ENCODE measurements at places on chromosomes 4 and X.
A peak's percentile ranks its signal among the peaks of the same experiment; 100 is the strongest.

- H3K27me3 ChIP-seq = no peaks in the 10 kb centered on the region
- H3K4me1 ChIP-seq = no peaks in the 10 kb centered on the region
- no peak overlapping the region for H3K27ac ChIP-seq
- DNase-seq = no peak
These were observed 51.1 kb downstream of the KLF3 start for GRCh38 chr4:38715050-38715449.

GRCh38 chrX:24014388-24015018 lies 12.5 kb downstream of the KLHL15 start:
- no peak for DNase-seq
- no peak overlapping the region for H3K4me3 ChIP-seq
- H3K27me3 ChIP-seq = no peaks in the 10 kb centered on the region
- peaks cover 19% of the 10 kb centered on the region for H3K36me3 ChIP-seq
- H3K27ac ChIP-seq = no peak overlapping the region

DNA sequence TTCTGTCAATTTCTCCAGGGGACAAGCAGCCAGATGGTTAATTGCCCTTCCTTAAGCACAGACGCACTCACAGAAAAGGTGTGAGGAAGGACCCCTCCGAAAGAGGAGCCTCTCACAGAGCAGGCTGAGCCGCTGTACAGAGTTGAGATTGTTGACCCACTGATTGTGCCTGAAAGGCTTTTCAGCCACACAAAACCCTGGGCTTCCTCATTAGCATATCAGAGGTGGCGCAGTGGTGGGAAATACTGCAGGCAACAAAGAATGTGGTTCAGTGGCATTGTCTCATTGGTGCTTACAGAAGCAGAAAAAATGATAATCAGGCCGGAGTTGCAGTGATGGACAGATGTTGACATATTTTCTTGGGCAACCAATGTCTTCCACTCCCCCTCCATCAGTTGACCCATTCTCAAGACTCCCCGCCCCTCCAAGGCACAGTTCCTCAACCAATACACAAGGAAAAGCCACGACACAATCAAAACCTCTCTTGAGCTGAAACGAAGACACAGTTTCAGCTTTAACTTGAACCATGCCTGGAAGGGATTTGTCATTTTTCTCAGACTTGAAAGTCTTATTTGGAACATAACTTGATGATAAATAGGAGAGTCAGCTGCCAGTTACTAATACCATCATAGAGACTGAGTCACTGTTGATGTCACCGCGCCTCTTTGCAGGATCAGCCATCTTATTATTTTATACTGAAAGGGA lies 53.1 kb downstream of the ATXN3L start:
- H3K36me3 ChIP-seq = no peaks in the 10 kb centered on the region
- DNase-seq = peak; percentile 51
- peaks cover 3% of the 10 kb centered on the region for H3K4me1 ChIP-seq
- H3K27me3 ChIP-seq = no peaks in the 10 kb centered on the region

DNA sequence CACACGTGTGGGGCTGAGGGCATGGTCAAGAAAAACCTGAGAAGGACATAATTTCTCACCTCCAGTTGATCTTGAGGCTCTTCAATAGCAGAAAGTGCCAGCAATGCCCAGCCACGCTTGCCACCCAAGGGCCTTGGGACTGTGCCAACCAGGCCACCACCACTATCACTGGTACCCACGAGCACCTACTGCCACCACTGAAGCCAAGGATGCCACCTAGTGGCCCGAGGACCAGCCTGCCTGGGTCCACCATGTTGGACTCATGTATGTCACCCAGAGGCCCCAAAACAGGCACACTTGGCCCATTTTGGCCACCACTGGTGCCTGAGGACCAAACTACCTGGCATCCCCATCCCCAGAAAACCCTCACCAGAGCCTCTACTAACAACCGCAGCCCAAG lies 191.8 kb downstream of the ADAM29 start:
- H3K27me3 ChIP-seq = no peaks in the 10 kb centered on the region
- no peak overlapping the region for H3K4me3 ChIP-seq
- no peak overlapping the region for H3K27ac ChIP-seq
- H3K36me3 ChIP-seq = no peaks in the 10 kb centered on the region

- no peak overlapping the region for H3K27ac ChIP-seq
- H3K4me1 ChIP-seq = no peaks in the 10 kb centered on the region
- H3K27me3 ChIP-seq = no peaks in the 10 kb centered on the region
These were observed 49.0 kb downstream of the AGA start for GRCh38 chr4:177393236-177393635.

- H3K4me3 ChIP-seq = no peak overlapping the region
- no peaks in the 10 kb centered on the region for H3K36me3 ChIP-seq
- H3K27ac ChIP-seq = no peak overlapping the region
- no peak for DNase-seq
These were observed 49.7 kb downstream of the ABCG2 start for GRCh38 chr4:88108747-88109122.

DNA sequence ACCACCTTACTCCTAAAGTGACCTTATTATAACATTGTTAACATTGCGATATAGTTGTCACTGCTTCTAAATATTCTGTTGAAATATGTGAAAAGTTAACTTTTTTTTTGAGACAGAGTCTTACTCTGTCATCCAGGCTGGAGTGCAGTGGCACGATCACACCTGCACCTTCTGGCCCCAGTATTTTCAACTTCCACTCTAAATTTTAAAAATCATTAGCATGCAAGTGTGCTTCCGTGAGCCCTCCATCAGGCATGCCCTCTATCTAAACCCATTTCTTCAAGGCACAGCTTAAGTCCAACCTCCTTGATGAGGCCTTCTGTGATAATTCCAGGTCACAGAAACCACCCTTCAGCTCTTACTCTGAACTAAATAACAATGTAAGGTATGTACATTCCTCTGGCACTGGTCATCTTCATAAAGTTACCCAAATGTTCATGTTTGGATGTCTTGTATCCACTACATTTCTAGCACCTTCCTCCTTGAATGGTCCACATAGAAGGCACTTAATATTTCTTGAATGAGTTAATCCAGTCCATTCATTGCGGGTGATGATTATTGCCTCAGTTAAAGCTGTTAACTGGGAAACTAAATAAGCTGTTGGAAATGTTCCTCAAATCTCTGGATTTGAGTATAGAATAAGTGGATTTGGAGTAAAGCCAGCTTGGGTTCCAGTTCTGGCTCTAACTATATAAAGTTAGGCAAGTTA lies 38.6 kb upstream of the TMEM131L start:
- no peak overlapping the region for H3K27ac ChIP-seq
- no peak overlapping the region for H3K4me3 ChIP-seq
- no peak for DNase-seq
- H3K27me3 ChIP-seq = no peaks in the 10 kb centered on the region
- peaks cover 7% of the 10 kb centered on the region for H3K4me1 ChIP-seq

GRCh38 chr4:62366939-62367338 lies 1166.8 kb downstream of the ADGRL3 start:
- H3K36me3 ChIP-seq = no peaks in the 10 kb centered on the region
- DNase-seq = no peak
- H3K27me3 ChIP-seq = no peaks in the 10 kb centered on the region
- H3K4me3 ChIP-seq = no peak overlapping the region
- no peak overlapping the region for H3K27ac ChIP-seq

DNA sequence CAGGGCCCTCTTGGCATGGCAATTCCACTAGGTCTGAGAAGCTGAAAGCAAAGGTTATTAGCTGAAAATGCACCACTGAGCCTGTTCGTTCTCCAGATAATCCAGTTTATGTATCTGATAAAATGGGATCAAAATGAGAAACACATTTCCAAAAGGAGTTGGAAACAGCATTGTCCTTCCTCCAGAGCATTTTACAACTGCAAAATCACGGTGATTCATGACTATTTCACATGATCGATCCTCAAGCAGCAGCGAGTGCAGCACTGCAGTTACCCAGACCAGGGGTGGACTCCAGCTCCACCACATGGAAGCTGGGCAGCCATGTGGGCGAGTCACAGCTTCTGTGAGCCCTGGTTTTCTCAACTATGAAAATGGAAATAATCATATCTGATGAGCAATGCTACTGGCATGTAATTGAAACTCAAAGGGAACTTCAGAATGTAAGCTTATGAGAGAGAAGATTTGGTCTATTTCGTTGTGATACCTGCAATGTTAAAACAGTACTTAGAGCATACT lies 78.7 kb upstream of the MSX1 start:
- H3K36me3 ChIP-seq = no peaks in the 10 kb centered on the region
- H3K27me3 ChIP-seq = no peaks in the 10 kb centered on the region
- H3K27ac ChIP-seq = no peak overlapping the region
- H3K4me1 ChIP-seq = peaks cover 12% of the 10 kb centered on the region

DNA sequence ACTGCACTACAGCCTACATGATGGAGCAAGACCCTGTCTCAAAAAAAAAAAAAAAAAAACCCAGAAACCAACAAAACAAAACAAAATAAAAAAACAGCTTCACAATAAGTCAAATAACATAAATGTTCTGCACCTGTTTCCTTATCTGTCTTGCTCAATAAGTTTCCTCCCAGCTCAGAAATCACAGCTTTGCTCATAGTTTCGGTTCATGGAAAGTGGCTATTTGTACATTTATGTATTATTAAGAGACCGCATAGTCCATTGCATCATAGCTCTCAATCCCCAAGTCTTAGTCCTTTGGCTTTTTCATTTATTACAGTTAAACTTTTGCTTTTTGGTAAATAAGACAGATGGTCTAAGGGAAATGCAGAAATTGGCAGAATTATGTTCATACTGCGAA lies 24.4 kb upstream of the CFAP299 start:
- no peaks in the 10 kb centered on the region for H3K27me3 ChIP-seq
- H3K4me3 ChIP-seq = no peak overlapping the region
- no peaks in the 10 kb centered on the region for H3K4me1 ChIP-seq
- no peaks in the 10 kb centered on the region for H3K36me3 ChIP-seq

- no peak overlapping the region for H3K27ac ChIP-seq
- H3K36me3 ChIP-seq = peaks cover 22% of the 10 kb centered on the region
- no peaks in the 10 kb centered on the region for H3K4me1 ChIP-seq
- no peaks in the 10 kb centered on the region for H3K27me3 ChIP-seq
- DNase-seq = no peak
These were observed 8.1 kb downstream of the IGBP1 start for GRCh38 chrX:70141373-70141772.

DNA sequence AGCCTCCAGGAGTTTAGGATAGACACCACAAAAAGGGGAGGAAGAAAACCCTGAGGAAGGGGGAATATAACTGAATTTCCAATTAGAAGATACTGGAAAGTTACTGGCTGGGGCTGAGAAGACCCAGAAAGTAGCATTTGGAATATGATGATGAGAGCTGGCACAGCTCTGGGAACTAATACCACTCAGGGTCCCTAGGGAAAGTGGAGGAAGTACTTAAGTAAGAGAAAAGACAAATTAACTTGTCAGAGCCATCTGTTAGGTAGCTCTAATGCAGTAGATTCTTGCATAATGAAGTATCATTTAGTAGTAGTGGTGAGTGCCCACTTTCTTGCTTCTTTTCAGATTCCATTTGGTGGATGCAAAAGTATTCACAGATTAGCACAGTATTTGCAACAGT lies 90.8 kb upstream of the TSPAN5 start:
- no peak overlapping the region for H3K27ac ChIP-seq
- H3K4me3 ChIP-seq = no peak overlapping the region
- H3K4me1 ChIP-seq = peaks cover 15% of the 10 kb centered on the region
- no peaks in the 10 kb centered on the region for H3K36me3 ChIP-seq
- no peaks in the 10 kb centered on the region for H3K27me3 ChIP-seq

GRCh38 chrX:72306851-72307645 lies 1.3 kb upstream of the CITED1 start:
- peaks cover 7% of the 10 kb centered on the region for H3K4me1 ChIP-seq
- H3K36me3 ChIP-seq = no peaks in the 10 kb centered on the region
- H3K27me3 ChIP-seq = peaks cover 5% of the 10 kb centered on the region
- H3K4me3 ChIP-seq = peak overlapping the region; percentile 77
- DNase-seq = peak; percentile 56

GRCh38 chr4:94415448-94415847 lies 36.3 kb upstream of the PDLIM5 start:
- no peak for DNase-seq
- no peak overlapping the region for H3K27ac ChIP-seq
- H3K4me1 ChIP-seq = no peaks in the 10 kb centered on the region
- H3K27me3 ChIP-seq = no peaks in the 10 kb centered on the region
- H3K4me3 ChIP-seq = no peak overlapping the region

GRCh38 chrX:21153503-21153902 lies 220.7 kb upstream of the CNKSR2 start:
- DNase-seq = no peak
- no peaks in the 10 kb centered on the region for H3K27me3 ChIP-seq
- H3K4me1 ChIP-seq = no peaks in the 10 kb centered on the region

- H3K36me3 ChIP-seq = no peaks in the 10 kb centered on the region
- no peaks in the 10 kb centered on the region for H3K4me1 ChIP-seq
- H3K27ac ChIP-seq = no peak overlapping the region
- H3K4me3 ChIP-seq = no peak overlapping the region
These were observed 560.5 kb upstream of the PABPC4L start for GRCh38 chr4:134762053-134762452.

DNA sequence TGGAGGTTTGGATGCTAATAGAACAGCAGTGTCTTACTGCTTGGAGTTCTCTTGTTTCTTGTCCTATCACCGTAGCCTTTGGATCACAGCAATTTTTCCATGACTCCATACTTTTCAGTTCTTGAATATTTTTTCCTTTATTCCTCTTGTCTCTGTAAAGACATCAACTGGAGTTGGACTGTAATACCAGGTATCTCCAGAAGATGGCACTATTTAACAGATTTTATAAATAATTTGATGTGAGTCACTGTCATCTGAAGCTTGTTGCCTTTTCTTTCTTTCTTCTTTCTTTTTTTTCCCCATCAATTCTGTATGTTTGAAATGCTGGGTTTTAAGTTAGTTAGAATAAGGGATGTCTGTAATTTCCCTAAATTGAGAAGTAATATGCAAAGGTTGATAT lies 24.1 kb downstream of the HPRT1 start:
- no peak overlapping the region for H3K27ac ChIP-seq
- no peak overlapping the region for H3K4me3 ChIP-seq
- H3K4me1 ChIP-seq = no peaks in the 10 kb centered on the region

DNA sequence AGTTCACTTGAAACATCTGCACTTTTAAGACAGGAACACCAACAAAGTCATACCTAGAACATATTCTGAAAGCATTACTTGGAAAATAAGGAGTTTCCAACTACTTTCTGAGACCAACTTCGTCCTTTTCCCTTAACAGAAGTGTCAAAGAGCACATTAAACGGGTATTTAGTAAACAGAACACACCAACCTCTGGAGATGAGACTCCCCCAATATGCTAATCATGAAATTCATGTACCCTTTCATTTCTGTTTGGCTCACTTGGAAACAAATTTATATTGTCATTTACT lies 69.2 kb downstream of the NOCT start:
- no peaks in the 10 kb centered on the region for H3K27me3 ChIP-seq
- H3K36me3 ChIP-seq = peaks cover 10% of the 10 kb centered on the region
- peak overlapping the region; percentile 94 for H3K27ac ChIP-seq
- peaks cover 18% of the 10 kb centered on the region for H3K4me1 ChIP-seq
- peak overlapping the region; percentile 83 for H3K4me3 ChIP-seq
